ENCODE measurements at places on chromosomes 4 and X.

GRCh38 chrX:24283127-24283794 is 30.6 kb downstream of the SUPT20HL2 start:
- no peak for DNase-seq

- DNase-seq = no peak
These were observed 28.3 kb upstream of the ALG13 start for GRCh38 chrX:111652719-111653118.

GRCh38 chr4:62130230-62130629 is 930.1 kb downstream of the ADGRL3 start:
- DNase-seq = no peak

- no peak for DNase-seq
These were observed 166.0 kb downstream of the FBXO8 start for GRCh38 chr4:174117445-174117844.

- DNase-seq = no peak
These were observed 77.5 kb upstream of the ELOVL6 start for GRCh38 chr4:110275871-110276270.

- DNase-seq = no peak
These were observed 149.3 kb downstream of the SPRY1 start for GRCh38 chr4:123545667-123546572.

- no peak for DNase-seq
These were observed 415.2 kb upstream of the NR3C2 start for GRCh38 chr4:148857239-148857972.

- DNase-seq = peak; percentile 7
These were observed 251.5 kb downstream of the GPM6A start for GRCh38 chr4:175560604-175561003.

DNA sequence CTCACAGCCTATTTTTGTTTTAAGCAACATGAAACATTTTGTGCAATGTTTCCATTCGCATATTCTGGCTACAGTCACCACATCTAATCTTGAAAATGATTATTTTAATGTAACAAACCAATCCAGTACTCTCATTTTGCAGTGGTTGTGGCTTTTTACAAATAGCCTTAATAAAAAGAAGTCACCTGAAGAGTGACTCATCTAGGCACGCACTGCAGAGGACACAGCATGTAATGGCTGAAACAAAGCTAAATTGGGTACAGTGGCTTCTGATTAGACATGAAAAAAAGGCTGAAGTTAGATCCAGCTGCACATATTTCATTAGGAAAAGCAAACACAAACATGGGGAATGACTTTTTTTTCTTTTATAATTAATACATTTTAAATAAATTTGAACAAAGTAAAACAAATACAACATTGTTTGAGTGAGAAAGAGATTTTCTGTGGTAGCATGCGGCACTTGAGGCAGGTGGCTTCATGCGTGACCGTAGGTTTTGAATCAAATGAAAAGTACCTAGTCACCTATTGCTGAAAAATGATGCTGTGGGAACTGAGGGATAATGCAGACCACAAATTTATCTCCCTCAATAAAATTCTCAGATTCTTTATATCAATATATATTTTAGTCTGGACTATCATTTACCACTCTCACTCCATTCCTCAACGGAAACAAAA is 240.8 kb upstream of the DDX53 start:
- DNase-seq = no peak

DNA sequence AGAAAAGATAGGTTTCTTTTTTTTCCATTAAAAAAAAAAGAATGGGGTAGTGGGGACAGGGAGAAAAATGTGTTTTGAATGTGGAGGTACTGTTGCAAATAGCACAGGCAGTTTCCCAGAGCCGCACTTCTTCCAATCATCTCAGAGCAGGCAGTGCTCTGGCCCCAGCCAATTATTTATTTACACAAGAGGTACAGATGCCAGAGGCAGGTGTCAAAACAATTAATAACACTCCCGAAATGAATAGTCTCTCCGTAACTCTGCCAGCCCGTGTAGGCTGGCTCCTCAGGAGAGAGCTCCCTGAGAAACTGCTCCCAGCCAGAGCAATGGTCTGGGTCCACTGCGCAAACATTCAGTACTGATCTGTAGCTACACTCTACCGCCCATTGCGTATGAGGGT is 130.8 kb upstream of the IL1RAPL2 start:
- no peak for DNase-seq

DNA sequence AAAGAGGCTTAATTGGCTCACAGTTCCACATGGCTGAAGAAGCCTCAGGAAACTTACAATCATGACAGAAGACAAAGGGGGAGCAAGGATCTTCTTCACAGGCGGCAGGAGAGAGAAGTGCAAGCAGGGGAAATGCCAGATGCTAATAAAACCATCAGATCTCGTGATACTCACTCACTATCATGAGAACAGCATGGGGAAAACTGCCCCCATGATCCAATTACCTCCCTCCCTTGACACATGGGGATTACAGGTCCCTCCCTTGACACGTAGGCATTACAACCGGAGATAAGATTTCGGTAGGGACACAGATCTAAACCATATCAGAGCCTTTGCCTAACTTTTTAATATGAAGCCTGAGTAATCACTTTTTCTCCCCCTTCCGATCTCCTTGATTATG is 43.7 kb upstream of the MAPK10 start:
- DNase-seq = no peak

- DNase-seq = no peak
These were observed 31.6 kb upstream of the NAP1L5 start for GRCh38 chr4:88729146-88729760.

- no peak for DNase-seq
These were observed 19.4 kb downstream of the MRFAP1 start for GRCh38 chr4:6659897-6660296.

- DNase-seq = no peak
These were observed 38.6 kb downstream of the CFAP299 start for GRCh38 chr4:80374180-80374579.

GRCh38 chr4:77132652-77133312 is 24.2 kb upstream of the CCNG2 start:
- no peak for DNase-seq

- no peak for DNase-seq
These were observed 59.4 kb upstream of the HELT start for GRCh38 chr4:184958923-184959210.

DNA sequence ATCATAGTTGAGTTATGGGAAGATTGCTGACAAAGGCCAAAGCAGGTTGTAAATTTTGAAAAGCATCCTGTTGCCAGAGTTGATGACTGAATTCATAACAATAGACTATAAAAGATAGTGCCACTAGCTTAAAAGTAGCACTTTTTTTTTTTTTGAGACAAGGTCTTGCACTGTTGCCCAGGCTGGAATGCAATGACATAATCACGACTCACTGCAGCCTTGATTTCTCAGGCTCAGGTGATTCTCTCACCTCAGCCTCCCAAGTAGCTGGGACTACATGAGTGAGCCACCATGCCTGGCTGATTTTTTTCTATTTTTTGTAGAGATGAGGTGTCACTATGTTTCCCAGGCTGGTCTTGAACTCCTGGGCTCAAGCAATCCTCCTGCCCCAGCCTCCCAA is 122.7 kb downstream of the SPOCK3 start:
- no peak for DNase-seq

- no peak for DNase-seq
These were observed 132.7 kb downstream of the BTC start for GRCh38 chr4:74661427-74662201.

GRCh38 chrX:5449323-5449722 is 779.3 kb downstream of the NLGN4X start:
- no peak for DNase-seq

DNA sequence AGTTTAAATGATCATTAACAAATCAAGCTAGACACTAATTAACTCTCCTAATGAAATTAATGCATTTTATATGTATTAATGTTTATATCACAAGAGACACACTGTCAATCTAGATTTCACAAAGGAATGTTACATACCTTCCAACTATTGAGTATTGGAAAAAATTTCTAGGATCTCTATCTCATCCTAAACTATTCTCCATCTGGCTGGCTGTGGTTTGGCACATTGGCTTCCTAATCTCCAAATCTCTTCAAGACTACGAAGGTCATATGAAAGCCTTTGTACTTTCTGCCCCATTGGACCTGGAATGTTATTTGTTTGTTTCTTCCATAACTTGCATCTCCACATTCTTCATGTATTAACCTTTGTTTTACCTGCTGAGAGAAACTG is 1160.0 kb downstream of the ADGRL3 start:
- no peak for DNase-seq

- no peak for DNase-seq
These were observed 20.2 kb upstream of the SETD7 start for GRCh38 chr4:139576219-139576618.

GRCh38 chr4:121100093-121100775 is 27.9 kb upstream of the NDNF start:
- no peak for DNase-seq

GRCh38 chr4:182533964-182534363 is 290.8 kb downstream of the TENM3 start:
- no peak for DNase-seq

GRCh38 chr4:63922146-63922545 is 487.1 kb downstream of the TECRL start:
- no peak for DNase-seq

DNA sequence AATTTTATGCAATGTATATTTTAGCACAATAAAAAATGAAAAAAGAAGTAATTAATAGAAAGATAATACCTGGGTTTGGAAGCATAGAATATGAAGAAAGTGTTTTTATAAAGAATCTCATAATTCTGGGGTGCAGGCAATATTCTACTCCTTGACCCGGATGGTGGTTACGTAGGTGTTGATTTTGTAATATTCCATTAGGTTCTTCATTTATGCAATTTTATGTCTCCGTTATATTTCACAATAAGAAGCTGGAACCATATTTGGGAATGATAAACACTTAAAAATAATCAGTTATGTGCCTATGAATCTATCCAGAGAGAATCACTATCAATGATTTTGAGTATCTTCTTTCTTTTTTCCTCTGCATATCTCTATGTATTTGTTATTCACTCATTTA is 38.5 kb downstream of the CHRNA9 start:
- DNase-seq = no peak

GRCh38 chr4:18568600-18568999 is 547.0 kb upstream of the LCORL start:
- DNase-seq = no peak

- no peak for DNase-seq
These were observed 210.7 kb upstream of the MAD2L1 start for GRCh38 chr4:120277391-120277790.

- DNase-seq = no peak
These were observed 160.5 kb upstream of the AGTR2 start for GRCh38 chrX:116009861-116010710.

DNA sequence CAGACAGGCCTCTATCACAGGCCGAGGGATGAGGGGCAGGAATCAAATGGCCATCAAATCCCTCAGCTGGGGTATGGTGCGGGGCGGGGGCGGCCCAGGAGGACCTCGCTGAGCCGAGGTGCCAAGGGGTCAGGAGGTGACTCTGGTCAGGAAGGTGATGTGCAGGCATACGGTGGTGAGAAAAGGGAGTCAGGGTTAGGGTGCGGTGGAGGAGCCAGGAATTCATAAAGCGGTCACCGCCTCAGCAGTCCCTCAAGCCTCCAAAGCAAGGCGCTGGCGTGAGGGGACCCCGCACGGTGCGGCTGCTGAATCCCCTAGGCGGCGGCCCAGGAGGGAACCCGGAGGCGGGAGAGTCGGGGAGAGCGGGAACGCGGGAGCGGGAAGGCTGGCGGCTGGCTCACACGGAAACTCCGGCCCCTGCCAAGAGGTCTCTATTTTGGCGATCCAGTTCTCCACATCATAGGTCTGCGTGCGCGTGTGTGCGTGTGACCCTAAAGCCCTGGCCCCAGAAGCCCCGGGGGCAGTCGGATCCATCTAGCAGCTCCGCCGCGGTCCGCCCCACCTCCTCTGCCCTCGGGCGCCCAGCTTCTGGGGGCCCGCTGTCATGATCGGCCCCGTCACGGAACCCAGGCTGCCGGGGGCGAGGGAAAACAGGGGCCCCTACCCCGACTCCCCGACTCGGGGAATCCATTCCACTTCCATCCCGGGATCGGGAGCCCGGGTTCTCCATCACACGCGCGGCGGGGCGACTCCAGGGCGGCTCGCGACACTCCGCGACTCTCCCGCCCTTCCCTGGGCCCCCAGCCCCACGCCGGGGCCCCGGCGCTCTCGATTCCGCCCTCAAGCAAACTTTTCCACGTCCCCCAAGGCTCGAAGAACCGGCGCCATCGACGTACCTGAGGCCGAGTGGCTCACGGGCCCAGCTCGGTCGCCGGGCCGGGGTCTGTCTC is 593 bp downstream of the ELF4 start:
- no peak for DNase-seq

GRCh38 chrX:153554519-153555167 is 37.2 kb downstream of the ATP2B3 start:
- DNase-seq = no peak

DNA sequence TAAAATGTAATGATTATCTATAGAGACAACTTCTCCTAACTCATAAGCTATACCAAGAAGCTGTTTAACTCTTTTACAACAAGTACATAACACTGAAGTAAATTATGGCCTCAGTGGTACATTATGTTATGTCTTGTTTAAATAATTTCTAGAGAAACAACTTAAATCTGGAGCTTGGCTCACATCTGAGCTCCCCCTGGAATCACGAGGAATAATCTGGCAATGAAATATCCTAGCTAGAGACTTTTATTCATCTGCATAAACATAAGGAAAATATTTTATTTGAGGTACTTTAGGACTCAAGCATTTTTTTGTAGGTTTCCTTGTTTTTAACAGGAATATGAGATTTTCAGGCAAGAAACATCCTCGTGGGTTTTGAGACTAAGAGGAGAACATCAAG is 354.7 kb upstream of the SLC7A11 start:
- no peak for DNase-seq

DNA sequence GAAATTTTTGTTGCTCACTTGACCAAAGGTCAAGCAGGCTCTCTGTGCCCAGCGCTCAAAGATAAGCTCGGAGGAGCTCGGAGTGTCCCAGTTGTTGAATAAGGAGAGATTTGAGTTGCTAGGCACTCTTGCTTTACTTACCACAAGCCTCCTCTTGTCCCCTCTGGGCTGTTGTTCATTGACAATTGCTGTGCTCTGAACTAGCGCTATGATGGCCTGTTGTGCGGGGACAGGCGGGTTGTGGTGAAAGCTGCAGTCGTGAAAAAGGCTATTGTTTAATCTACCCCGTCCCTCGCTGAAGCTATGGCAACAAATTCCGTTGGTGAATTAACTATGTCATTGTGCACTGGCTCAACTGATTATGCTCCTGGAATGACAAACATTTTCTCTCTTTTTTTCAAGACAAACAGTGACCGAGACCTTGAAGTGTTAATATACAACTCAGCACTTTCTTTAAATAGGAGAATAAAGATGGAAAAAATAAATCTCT is 21.0 kb upstream of the POLA1 start:
- no peak for DNase-seq

DNA sequence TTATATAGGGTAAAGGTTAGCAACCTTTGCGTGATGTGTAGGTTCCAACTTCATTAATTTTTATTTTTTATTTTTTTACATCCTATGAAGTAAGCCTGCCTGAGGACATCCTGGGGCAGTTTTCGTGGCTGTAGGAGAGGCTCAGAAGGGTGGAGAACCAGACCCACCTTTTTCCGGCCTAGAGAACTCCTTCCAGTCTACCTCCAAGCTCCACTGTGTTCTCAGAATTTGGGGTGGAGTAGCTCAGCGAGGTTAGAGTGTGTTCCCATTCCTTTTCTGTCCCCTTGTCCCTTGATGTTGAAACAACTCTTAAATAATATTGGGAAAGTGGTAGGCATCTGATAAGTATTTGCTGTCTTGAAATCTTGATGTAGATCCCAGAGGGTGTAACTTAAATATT is 32.4 kb downstream of the MTHFD2L start:
- no peak for DNase-seq

GRCh38 chr4:120843849-120844527 is 78.5 kb downstream of the PRDM5 start:
- peak; percentile 27 for DNase-seq
